ENCODE measurements at places on chromosomes 7 and 10.

GRCh38 chr7:42272793-42273665 lies 36.0 kb upstream of the GLI3 start:
- no peak for DNase-seq

DNA sequence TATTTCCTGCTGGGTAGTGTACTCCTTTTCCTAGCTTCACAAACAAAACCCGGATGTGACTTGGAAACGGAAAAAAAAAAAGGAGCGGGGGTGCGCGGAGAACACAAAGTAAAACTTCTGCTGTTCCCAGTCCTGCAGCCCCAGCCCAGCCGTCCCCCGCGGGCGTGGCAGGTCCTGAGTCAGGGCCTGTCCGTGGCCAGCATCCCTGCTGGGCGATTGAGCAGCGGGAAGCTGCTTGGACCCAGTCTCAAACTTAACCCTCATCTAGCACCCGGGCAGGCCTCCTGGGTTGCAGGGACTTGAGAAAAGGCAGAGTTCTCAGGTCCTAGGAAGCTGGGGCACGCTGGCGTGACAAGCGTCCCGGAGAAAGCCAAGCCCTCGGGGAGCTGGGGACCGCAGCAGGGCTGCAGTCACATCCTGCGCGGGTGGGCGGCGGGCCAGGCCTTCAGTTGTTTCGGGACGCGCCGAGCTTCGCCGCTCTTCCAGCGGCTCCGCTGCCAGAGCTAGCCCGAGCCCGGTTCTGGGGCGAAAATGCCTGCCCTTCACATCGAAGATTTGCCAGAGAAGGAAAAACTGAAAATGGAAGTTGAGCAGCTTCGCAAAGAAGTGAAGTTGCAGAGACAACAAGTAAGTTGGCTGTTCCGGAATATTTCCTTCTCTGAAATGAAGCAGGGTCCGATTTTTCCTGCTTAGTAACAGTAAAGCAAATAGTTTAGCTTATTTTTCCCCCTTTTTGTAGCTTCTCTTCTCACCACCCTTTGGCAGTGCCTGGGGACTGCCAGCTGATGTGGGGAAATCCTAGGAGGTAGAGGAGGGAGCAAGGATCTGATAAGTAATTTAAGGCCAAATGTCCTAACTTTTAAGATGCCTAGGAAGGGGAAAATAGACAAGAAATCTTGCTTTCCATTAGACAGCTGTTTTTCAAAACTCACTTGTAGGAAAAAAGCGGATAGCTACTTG lies at the start of gene GNG11:
Gene GNG11 (plus strand): TSS at position 129 of the 960 bp plus-strand sequence. CDS start 403 bp downstream, at position 532.
- DNase-seq: no peak

- DNase-seq: no peak
Observed at GRCh38 chr7:142847353-142847752, 7.5 kb upstream of the EPHB6 start.

DNA sequence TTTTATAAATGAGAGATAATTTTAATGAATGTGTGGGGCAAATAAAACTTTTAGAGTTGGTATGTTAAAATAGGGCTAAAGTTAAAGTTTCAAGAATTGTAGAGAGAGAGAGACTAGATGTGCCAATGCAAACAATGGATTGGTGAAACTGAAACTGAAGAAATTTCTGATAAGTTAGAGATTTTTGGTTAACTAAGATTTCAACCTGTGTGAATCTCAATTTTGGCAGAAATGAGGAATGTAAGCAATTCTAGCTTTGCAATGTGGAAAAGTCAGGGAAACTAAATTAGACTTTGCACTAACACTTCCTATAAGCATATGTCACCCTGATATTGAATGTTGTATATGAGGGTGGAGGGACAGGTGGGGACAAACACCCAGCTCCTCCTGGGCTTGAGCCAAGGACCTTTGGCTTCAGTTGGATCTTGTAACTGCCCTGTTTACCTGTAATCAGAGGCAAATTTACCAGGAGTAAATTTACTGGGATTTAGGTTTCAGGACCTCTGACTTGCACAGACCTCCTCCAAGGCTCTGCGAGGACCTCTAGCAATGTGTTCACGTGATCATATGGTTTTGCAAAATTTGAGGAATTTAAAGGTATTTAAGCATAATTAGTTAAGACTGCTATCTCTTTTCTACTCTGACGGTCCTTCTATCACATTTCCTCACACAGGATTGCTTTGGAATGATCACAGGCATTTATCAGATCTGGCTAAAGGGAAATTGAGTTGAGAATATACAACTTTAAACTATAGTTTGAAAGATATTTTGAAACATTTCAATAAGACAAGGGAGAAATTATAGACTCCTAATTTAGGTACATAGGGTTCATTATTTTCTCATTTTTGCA lies 33.1 kb upstream of the RPA3 start:
- DNase-seq: no peak

DNA sequence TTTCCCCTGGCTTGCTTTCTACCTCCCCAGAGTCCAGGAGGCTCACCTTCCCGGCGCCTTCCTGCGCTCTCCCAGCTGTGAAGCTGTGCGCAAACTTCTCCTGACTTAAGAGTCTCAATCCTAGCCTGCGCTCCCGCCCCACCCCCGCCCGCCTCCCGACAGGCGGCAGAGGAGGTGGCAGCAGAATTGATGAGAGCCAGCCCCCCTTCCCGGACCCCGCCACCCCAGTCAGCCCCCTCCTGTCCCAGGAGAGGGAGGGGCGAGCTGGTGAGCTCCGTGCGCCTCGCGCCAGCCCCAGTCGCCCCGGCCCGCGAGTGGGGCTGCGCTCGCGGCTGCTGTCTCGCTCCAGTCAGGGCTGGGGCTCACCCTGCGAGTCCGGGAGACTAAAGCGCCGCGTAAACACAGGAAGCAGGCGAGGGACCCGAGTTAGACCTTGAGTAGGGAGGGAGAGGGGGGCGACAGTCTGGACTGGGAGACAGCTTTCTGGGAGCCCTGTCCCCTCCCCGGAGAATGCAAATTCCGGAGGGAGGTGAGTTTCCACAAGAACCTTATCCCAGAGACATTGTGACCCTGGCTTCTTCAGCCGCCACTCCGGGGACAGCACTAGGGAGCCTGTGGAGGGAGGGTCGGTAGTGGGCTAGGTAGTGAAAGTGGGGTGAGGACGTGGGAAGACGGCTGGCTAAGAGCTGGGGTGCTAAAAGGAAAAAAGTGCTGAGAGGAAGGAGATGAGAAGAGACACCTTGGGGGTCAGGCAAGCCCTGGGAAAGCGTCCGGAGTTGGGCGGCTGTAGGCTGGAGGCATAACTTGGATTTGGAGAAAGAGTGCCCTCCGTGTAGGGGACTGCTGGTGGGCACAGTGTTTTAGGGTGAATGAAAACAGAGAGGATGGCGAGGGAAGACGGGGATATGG lies at the start of gene CALCR:
Gene CALCR (minus strand): TSS at position 79 of the 909 bp plus-strand sequence. CDS start 87,743 bp downstream, outside the sequence.
- DNase-seq: no peak

- no peak for DNase-seq
Observed at GRCh38 chr10:48332871-48333216, 26.4 kb downstream of the MAPK8 start.

- no peak for DNase-seq
Observed at GRCh38 chr7:6268023-6268900, 4.2 kb downstream of the CYTH3 start.

GRCh38 chr10:87544721-87545120 lies 40.0 kb downstream of the MINPP1 start:
- no peak for DNase-seq

- no peak for DNase-seq
Observed at GRCh38 chr10:73983096-73984047, 14.5 kb upstream of the VCL start.

All from CD4-positive, alpha-beta T cell treated with Interleukin-2 at 100 ng/mL for 4 hours (primary cell).